ENCODE measurements at places on chromosomes 13 and 19.

GRCh38 chr19:41615207-41615606 is 11.7 kb downstream of the CEACAM4 start:
- DNase-seq: no peak

DNA sequence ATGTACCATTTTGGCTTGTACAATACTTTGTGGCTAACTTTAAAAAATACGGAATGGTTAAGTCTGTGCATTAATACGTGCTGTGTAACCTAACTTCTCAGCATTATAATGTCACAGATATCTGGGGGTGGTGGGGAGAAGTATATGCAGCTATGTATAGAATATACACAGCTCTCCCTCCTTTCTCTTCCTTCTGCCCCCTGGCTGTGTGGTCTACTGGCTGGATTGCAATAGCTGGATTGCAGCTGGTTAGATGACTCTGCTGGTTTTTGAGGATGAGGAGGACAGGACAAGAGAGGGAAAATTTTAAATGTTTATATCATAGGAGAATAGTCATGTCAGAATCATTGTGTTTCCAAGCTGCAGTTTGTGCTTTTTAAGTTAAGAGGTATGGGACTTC is 9.7 kb downstream of the RNASEH2B start:
- DNase-seq: no peak

GRCh38 chr13:22893204-22893603 is 287.6 kb upstream of the SGCG start:
- no peak for DNase-seq

- DNase-seq: no peak
These were observed 29.1 kb downstream of the CEBPG start for GRCh38 chr19:33402421-33403220.

- no peak for DNase-seq
These were observed 146.9 kb downstream of the KDM4B start for GRCh38 chr19:5115771-5116202.

DNA sequence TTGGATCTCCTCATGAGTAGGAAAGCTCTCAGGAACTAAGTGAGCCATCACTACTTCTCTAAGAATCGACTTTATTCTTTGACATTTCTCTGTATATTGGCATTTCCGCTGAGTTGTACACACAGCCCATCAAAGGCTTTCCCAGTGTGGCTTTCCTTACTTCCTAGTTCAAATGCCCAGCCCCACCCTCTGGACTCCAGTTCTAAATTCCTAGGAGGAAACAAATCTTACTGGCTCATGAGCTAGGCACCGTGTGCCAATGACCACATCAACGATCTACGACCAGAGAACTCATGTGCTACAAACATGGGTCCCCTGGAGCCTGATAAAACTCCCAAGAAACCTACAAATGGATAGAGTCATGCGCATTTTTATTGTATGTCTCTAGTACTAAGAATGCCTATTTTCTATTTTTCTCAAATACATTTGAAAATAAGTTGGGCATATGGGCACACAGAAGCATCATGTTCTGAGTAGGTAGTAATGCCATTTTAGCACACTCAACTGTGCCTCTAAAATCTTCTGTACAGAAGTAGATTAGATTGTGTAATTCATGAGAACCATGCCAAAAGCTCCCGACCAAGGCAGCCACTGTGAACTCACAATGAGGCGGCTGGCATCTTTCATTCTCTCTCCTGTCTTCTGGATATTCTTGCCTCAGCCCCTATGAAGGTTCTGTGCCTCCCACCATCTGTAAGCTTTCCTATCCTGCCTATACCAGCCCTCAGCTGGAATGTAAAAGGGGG is 10.5 kb upstream of the RAP2A start:
- no peak for DNase-seq

- no peak for DNase-seq
These were observed at the start of gene TMEM91 for GRCh38 chr19:41376241-41376997. Gene TMEM91 (plus strand): TSS chr19:41376533. CDS start chr19:41378310, 1,777 bp downstream.

DNA sequence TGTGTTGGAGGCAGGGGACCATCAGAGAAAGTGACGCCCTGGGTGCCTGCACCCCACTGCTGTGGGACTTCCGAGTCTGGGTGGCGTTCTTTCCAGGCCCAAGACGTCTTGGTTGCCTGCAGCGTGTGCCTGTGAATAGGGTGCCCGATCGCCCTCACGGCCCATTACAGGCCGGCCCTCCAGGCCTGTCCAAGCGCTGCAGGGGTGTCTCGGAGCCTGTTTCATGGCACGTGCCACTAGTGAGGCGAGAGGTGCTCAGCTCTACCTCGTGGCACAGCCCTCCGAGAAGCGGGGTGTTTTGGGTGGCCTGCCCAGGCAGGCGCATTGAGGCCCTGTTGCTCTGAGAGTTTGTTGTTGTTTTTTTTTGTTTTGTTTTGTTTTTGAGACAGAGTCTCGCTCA is 30.1 kb downstream of the DOT1L start:
- no peak for DNase-seq

GRCh38 chr13:51955281-51955771 is 55.9 kb downstream of the ATP7B start:
- DNase-seq: no peak

GRCh38 chr19:40251244-40251643 is 24.8 kb upstream of the CCNP start:
- DNase-seq: no peak

- no peak for DNase-seq
These were observed 37.3 kb downstream of the CILP2 start for GRCh38 chr19:19575411-19575810.

DNA sequence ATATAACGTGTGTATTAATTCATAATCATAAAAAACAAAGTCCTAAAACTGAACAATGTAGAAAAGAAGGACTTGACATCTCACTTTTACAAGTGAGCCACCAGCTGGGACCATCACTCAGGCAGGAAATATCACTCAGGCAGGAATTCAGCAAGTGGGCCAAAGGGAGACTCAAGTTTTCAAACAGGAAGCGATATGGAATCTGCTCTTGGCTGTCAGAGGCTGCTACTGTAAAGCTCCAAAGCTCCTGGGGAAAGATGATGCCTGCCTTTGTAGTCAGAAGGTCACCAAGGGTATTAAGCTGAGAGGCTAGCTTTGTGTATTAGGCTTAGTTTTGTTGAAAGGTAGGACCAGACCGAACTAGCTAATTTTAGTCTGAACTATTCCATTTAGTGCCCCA is 5.5 kb upstream of the AKAP11 start:
- no peak for DNase-seq

DNA sequence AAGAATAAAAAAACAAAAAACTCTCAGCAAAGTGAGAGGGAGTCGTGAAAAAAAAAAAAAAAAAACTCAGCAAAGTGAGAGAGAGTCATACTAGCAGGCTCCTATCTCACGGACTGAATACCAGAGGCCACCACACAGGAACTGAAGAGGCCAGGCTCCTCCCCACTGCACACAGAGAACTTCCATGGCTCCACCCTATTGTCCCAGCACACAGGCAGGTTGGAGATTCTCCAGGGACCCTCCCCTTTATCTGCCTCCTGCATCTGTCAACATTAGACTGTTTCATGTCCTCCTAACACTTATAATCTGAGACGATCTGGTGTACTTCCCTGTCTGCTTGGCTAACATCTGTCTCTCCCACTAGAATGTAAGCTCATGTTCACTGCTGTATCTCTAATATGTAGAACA is 37.0 kb upstream of the FARP1 start:
- no peak for DNase-seq
